Right cardiac atrium (tissue), 5 donors: ENCODE measurements at places on chromosomes 4 and X. TPM values are rescaled to one million over a fixed set of nuclear protein-coding genes. Genes with fewer than 3 reads are reported as not detected.

The VCX3A gene
- polyA plus RNA-seq, result not detected

The PNCK gene
- 9.1 TPM for polyA plus RNA-seq

The DAPP1 gene
- 0.16 TPM for polyA plus RNA-seq

The SMS gene
- 44.7 TPM for polyA plus RNA-seq

The RFC1 gene
- 11.2 TPM for polyA plus RNA-seq
